Stimulated activated CD8-positive, alpha-beta memory T cell treated with anti-CD3 and anti-CD28 coated beads, Interleukin-15, amount 100 ng/mL, for 24 hours (primary cell): ENCODE measurements at places on chromosomes 7 and 10.

- no peak for DNase-seq
Observed at GRCh38 chr10:33734393-33735155, 400.1 kb upstream of the NRP1 start.

GRCh38 chr7:136359333-136359903 is 382.3 kb upstream of the MTPN start:
- DNase-seq, result no peak

DNA sequence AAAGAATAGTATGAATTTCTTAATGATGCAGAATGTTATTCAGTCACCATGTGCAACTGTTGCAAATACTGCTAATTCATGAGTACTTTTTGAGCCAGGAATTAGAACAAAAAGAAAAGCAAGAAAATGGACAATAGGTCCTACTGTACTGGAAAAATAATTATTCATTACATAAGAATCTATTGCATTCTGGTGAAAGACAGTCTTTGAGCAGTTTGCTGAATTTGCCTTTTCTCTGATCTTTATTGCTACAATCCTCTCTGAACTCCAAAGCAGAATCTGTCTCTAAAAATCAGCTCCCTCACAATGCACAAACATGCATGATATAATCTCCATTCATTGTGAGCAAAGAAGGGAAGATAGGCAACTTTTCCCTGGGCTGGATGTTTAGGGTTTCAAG is 12.8 kb downstream of the IFIT2 start:
- no peak for DNase-seq

DNA sequence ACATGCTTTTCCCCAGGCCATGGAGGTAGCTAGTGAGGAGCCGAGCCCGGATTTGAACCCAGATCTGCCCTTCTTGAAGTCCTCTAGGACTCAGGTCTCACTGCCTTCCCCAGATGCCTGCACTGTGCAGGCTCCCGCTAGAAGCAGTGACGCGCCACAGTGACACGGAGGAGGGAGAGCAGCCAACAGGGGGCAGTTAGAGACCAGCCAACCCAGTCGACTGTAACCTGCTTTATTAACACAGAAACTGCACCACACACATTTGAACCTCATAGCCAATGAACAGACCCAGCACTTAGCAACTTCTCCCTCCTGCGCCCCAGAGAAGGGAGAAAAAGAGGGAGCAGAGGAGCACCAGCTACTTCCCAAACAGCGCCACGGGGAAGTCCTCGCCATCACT is 27.4 kb downstream of the PILRA start:
- no peak for DNase-seq
